Calu3 (cell line): ENCODE measurements at places on chromosomes 4 and X. TPM values are rescaled to one million over a fixed set of nuclear protein-coding genes. Genes with fewer than 3 reads are reported as not detected.

DNA sequence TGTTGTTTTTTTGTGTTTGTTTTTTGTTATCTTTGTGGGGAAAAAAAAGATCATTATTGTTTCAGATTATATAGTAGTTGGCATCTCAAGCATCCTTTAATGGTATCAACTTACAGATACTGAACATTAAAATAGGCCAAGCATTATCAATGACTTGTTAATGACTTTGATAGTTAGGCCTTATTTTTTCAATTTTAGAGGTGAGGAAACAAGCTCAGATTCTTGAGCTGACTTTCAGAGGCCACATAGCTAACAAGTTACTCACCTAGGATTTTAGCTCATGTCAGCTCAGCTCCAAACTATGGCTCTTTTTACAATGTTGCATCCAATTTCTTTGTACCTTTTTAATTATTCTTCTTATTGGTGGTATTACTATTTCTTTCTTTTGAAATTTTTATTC lies 471 bp upstream of the PLAC8 start:
- no peak for DNase-seq

Gene STOX2
- 7.1 and 10.0 TPM in 2 replicates for total RNA-seq

- no peak for DNase-seq
Measured at GRCh38 chr4:107900067-107900466, 31.3 kb upstream of the CYP2U1 start.

DNA sequence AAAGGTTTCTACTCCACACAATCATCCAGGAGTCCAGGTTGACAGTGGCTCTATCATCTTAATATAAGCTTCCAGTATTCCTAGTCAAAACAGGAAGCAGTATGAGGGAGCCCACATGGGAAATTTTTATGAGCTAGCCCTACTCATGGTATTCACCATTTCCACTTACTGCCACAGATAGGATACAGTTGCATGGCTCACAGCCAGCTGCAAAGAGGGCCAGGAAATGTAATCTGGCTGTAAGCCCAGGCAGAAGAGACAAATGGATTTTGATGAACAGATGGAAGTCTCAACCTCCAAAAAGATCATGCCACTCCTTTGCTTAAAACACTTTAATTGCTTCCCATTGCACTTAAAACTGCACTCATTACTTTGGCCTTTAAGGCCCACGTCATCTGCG lies 150.6 kb downstream of the ADAMTS3 start:
- no peak for DNase-seq

DNA sequence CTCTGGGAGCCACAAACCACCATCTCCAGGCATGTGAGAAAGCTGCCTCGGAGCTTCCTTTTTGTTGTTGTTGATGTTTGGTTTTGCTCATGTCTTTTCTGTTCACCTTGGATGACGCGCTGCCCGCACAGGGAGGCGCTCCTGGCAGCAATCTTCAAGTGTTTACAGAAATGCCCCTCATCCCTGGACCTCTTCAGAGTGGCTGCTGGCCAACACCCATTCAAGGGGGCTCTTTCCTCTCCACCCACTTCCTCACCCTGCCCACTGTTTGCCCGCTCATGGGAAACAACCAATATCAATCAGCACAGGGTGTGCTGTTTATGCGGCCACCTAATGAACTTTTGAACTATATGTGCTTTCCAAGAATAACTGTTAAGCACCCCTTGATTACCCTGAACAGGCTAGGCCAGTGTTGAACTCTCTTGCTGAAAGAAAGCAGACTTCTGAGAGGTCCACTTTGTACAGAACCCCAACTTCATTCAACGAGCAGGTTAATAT lies 355.1 kb upstream of the CLNK start:
- no peak for DNase-seq

- no peak for DNase-seq
Measured at GRCh38 chr4:5955856-5956255, 62.4 kb downstream of the C4orf50 start.

DNA sequence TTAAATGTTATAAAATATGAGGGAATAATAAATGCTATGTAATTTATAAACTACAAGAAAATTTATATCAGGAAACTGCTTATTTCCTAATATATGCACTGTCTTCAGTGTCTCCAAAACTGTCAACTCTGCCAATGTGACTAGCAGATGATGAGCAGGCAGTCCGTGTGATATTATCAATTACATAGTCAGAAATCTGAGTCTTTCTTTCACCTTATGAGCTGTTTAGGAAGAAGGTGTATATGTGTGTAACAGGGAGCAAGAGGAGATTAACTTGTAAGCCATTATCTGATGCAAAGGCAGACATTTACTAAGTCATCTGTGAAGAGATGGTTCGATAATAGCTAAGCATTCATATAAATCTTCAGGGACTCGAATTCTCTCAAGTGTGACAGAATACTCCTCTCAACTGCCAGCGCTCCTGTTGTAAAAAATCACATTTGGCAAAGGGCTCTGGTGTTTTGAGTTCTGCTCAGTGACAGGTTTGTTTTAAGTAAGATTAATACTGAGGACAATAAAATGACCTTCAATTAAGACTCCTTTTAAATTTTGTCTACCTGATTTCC lies 79.7 kb downstream of the SNCA start:
- DNase-seq, result no peak

GRCh38 chr4:100988876-100989275 lies 358.4 kb downstream of the PPP3CA start:
- DNase-seq, result no peak

- no peak for DNase-seq
Measured at GRCh38 chr4:158035662-158036195, 137.1 kb downstream of the GASK1B start.

- no peak for DNase-seq
Measured at GRCh38 chr4:46817806-46818205, 91.2 kb downstream of the COX7B2 start.

Gene TCEAL3
- total RNA-seq, result 9.1 TPM in 2 replicates

DNA sequence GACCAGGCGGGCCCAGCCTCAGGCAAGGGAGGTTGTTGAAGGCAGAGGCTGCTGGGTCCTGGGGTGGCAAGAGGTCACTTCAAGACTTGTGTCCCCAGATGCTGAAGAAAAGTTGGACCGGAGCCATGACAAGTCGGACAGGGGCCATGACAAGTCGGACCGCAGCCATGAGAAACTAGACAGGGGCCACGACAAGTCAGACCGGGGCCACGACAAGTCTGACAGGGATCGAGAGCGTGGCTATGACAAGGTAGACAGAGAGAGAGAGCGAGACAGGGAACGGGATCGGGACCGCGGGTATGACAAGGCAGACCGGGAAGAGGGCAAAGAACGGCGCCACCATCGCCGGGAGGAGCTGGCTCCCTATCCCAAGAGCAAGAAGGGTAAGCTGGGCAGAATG lies 4.4 kb downstream of the PQBP1 start:
- DNase-seq, result no peak

GRCh38 chr4:127006446-127006877 lies 626.3 kb upstream of the INTU start:
- no peak for DNase-seq

Gene CT45A3
- total RNA-seq, result not detected in 2 replicates

DNA sequence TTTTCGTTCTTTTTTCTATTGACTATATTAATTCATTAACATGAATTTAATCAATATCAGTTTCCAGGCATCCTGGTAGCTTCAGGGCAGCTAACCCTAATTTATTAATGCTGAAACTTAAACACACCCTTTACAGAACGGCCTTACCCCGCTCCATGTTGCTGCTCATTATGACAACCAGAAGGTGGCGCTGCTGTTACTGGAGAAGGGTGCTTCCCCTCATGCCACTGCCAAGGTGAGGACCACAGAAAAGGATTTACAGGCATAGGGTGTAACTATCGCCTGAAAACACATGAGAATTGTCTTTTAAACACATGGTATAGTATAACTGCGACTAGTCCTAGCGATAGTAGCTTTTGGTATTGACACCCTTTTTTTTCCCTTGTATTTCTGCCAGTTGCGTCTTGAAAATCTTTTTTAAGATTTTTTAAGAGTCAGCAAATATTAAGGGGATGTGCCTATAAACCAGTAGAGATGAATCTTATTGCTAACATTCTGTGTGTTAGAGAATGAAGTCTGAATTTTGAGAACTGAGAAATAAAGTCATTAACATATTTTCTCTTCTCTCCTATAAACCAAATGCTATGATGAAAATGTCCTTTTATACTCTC lies 229.0 kb downstream of the ANK2 start:
- DNase-seq, result peak; percentile 65

DNA sequence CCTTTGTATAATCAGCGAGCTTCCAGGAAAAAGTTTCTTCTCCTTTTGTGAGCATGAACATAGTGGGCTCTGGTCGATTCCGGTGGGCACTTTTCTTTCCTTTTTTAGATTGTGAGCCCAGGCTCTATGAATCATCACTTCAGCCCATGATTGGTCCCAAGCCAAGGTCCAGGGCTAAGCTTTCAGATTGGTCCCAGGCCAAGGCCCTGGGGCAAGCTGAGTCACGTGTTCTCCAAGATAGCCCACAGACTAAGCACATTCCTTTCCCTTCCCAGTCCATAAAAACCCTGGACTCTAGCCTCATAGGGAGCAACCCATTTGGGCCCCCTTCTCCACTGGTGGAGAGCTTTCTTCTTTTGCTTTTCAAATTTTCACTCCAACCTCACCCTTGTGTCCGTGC lies 430.5 kb downstream of the NAP1L3 start:
- DNase-seq, result no peak

- no peak for DNase-seq
Measured at GRCh38 chr4:82247629-82248028, 126.2 kb downstream of the HNRNPD start.

DNA sequence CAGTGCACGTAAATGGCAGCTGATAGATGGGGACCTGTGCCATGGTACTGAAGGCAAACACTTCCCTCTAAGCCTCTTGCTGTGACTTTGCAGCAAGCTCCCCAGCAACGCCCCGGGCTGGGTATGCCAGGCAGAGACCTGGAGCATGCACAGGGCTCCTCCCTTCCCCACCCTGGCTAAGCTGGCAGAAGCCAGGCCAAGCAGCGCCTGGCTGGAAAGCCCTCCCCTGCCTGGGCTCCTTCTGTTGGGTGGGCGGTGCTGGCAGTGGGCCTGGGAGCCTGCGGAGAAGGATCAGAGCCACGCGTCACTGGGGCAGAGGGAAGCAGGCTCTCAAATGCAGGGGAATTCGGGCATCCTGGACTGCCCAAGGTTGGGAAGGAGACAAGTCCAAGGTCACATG lies 3.6 kb downstream of the ATP2B3 start:
- no peak for DNase-seq

DNA sequence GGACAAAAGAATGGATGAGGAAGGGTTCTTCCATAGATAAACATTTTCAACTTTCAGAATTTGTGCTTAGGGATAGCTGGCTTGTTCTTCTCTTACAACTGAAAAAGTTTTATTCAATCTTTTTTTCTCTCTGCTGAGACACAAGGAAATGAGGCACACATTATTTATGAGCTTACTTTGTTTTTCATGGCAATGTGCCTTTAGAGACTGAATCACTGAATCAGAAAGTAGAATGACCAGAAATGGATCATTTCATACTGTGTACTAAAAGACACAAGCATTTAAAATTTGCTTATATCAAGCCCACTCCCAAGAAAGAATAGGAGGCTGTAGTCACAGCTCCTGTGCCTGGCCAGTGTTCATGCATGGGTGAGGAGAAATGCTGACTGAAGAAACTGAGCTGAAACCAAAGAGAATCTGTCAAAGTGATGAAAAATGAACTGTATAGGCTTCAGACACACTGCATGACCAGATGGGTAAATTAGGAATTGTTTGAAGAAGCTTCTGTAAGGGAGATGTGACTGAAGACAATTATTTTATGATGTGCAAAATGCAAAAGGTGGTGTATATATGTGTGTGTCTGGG lies 413.8 kb downstream of the RAPGEF2 start:
- DNase-seq, result no peak

- DNase-seq, result no peak
Measured at GRCh38 chr4:175407926-175408325, 404.1 kb downstream of the GPM6A start.

- DNase-seq, result no peak
Measured at GRCh38 chrX:23372220-23372902, 37.7 kb downstream of the PTCHD1 start.

GRCh38 chr4:76737180-76737579 lies 160.8 kb downstream of the SOWAHB start:
- no peak for DNase-seq

DNA sequence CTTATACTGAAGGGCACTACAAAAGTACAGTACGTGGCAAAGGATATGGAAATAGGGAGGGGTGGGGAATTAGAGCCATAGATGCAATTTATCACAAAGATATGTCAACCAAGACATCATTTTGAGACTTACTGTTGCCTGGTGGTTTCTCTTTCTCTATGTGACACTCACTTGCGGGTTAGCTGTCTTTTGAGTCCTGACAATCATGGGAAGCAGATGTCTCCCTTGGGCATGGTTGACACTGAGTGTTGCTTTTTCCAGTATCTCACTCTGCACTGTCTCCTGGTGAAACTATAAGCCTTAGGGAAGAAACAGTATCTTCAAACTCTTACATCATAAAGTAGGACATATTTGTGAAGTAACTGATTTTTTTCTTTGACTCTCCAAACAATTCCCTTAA lies 383.5 kb upstream of the LCORL start:
- DNase-seq, result no peak

GRCh38 chr4:82798168-82799005 lies at the start of gene SCD5:
Gene SCD5 (minus strand): TSS chr4:82798796. CDS start chr4:82798537, 259 bp downstream.
- peak; percentile 53 for DNase-seq

DNA sequence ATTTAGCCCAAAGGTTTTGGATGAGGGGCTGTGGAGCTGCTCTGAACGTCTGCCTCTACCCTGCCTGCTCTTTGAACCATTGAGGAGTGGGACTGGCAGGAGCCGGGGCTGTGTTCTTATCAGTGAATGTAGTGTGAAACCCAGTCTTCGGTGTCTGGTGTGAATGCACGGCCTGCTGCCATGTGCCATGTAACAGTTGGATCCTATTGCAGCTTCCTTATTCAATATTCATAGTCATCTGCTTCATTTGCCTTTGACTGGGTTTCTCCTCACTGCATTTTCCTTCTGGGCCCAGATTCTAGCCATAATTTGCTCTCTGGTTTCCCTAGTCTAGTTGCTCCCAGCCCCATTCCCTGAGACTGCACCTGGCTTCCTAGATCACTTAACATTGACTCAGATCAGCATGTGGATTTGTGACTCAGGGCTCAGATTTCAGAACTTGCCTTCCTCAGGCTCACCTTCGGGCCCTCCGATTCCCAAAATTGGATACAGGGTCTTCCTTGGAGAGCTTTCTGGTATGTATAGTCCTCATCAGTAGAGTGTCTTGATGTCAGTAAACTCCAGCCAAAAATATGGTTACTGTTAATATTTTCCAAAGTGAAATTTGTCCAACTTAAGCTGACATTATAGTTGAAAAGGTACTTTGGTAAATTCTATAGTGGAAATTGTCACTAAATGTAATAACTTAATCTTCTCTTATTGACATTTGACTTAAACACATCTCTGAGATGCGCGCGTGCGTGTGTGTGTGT lies 94.0 kb upstream of the DDIT4L start:
- no peak for DNase-seq

- no peak for DNase-seq
Measured at GRCh38 chr4:121016611-121017010, 55.7 kb downstream of the NDNF start.

DNA sequence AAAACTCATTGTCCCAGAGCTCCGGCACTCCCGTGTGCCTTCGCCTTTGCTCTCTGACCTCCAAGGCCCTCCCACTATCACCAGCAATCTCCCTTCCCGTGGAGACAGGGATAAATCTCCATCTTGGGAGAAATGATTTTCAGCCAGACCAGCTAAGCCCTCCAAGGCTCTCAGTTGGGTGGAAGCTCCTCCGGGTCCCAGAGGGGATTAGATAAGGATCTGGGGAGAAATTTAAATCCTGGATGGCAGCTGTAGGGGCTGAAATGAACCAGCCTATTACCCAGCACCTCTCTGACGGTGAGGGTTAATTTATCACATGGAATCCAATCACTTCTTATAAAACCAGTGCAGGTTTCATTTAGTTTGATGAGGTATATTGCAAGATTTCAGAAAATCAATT lies 366.2 kb downstream of the FBXW7 start:
- DNase-seq, result no peak
